ENCODE measurements at places on chromosomes 1 and 21. TPM values are rescaled to one million over a fixed set of nuclear protein-coding genes. Genes with fewer than 3 reads are reported as not detected.

Gene TACSTD2
- total RNA-seq: not detected

Gene VWA5B1
- total RNA-seq: not detected

Gene SLC2A5
- total RNA-seq: 7.1 TPM

Gene NCAM2
- 3.1 TPM for total RNA-seq

Gene NTMT2
- total RNA-seq: not detected

Gene PODN
- not detected for total RNA-seq

Gene GBP6
- total RNA-seq: 0.22 TPM

Gene S100A3
- total RNA-seq: 5.2 TPM

Gene UCHL5
- total RNA-seq: 31.8 TPM

Gene PTCH2
- total RNA-seq: not detected

Gene OR6N1
- total RNA-seq: not detected

Gene FMO2
- not detected for total RNA-seq

Gene MSH4
- not detected for total RNA-seq

Gene CRNN
- total RNA-seq: not detected

Gene FDPS
- total RNA-seq: 203 TPM

Gene S100A12
- total RNA-seq: not detected

Gene KCNJ10
- total RNA-seq: not detected

Gene HES5
- not detected for total RNA-seq

Gene ARHGEF10L
- 6.8 TPM for total RNA-seq

Gene CNIH3
- 23.5 TPM for total RNA-seq

Gene AMY2A
- not detected for total RNA-seq

Gene ADAM30
- total RNA-seq: not detected

Gene ADIPOR1
- 149 TPM for total RNA-seq

Gene RBP7
- total RNA-seq: not detected

Gene CLCNKA
- total RNA-seq: 0.42 TPM

Gene STX12
- total RNA-seq: 54.4 TPM

Gene CD1D
- not detected for total RNA-seq

Gene CFAP141
- total RNA-seq: not detected

Gene HTR6
- total RNA-seq: not detected

Gene KCND3
- total RNA-seq: not detected

Gene LCE1D
- not detected for total RNA-seq

Gene CRP
- not detected for total RNA-seq

Gene HSD11B1
- 4.3 TPM for total RNA-seq

Gene LCA5L
- total RNA-seq: 0.30 TPM

Gene MR1
- total RNA-seq: 47.5 TPM

Gene DENND1B
- total RNA-seq: 13.6 TPM

Gene NBL1
- total RNA-seq: 36.9 TPM

Gene LEFTY1
- total RNA-seq: 0.10 TPM

Gene TNFRSF8
- 0.47 TPM for total RNA-seq

Gene OR2T11
- not detected for total RNA-seq

Gene RUNX3
- total RNA-seq: 0.17 TPM

Gene SPATA46
- not detected for total RNA-seq

Gene ZBTB8A
- total RNA-seq: 6.3 TPM

Gene NOC2L
- 60.1 TPM for total RNA-seq

Gene C1orf94
- total RNA-seq: 4.0 TPM

Gene NR0B2
- not detected for total RNA-seq

Gene HSPB7
- total RNA-seq: 1.9 TPM

Gene CFHR1
- total RNA-seq: not detected

Gene RASSF5
- 1.6 TPM for total RNA-seq

Gene HCN3
- 1.7 TPM for total RNA-seq

Gene CROCC
- total RNA-seq: 4.6 TPM

Gene RRP15
- 4.5 TPM for total RNA-seq

Gene APP
- 401 TPM for total RNA-seq

Gene FCRL2
- total RNA-seq: not detected

All from M059J (cell line).